ENCODE measurements at places on chromosomes 16 and 17.

- no peak for DNase-seq
These were observed 32.6 kb downstream of the SCPEP1 start for GRCh38 chr17:57010487-57010886.

DNA sequence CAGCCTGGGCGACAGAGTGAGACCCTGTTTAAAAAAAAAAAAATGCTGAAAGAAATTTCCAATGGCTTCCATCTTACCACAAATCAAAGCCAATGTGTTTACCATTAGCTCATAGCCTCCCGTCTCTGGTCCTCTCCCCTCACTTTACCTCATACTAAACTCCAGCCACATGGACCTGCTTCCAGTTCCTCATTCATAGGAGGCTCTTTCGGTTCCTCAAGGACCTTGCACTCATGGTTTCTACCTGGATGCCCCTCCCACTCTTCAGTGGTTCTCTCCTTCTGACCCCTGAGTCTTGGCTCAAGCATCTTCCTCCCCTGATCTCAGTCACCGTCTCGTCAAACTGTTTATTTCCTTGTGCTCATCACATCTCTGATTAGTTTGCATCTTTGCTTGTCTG lies 3.8 kb upstream of the DEF8 start:
- DNase-seq, result no peak

GRCh38 chr17:51035431-51035830 lies 85.2 kb downstream of the SPAG9 start:
- peak; percentile 80 for DNase-seq

GRCh38 chr16:78976212-78976611 lies 624.3 kb downstream of the MAF start:
- no peak for DNase-seq

DNA sequence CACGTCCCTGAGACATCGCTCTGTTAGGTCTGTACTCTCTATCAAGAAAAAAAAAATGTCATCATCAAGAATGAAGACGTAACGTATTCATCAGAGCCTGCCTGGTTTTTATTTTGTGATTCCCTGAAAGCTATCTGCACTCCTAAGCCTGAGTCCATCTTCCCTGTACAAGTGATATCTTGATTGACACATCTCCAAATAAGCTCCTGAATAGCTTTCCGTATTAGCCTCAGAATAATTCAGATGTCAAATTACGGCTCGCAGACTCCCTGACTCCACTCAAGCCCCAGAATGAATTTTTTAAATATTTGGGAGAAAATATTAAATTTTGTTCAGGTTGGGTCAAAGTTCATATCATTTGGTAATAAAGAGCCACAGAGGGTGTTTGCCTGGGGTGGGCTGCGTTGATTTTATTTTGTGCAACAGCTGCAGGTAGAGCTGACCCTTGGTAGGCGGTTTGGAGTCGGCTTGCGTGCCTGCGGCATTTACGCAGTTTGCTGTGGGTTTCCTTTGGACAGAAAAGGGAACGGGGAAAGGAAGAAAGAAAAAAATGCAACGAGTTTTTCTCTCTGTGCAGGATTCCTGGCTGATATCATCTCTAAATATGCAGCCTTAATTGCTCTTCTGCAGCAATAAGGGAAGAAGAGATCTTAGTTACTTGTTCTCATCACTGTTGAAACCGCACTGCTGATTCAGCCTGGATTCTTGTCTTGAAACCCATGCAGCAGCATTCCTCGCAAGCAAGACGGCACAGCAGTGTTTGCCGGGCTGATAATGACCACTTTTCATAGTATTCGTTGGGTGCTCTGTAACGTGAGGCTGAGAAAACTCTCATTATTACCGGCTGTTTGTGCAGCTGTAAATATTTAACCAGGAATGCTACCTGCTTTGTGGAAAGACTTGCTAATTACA lies 114.7 kb downstream of the IRX3 start:
- no peak for DNase-seq

GRCh38 chr17:31724026-31724425 lies 135.0 kb downstream of the COPRS start:
- peak; percentile 41 for DNase-seq

DNA sequence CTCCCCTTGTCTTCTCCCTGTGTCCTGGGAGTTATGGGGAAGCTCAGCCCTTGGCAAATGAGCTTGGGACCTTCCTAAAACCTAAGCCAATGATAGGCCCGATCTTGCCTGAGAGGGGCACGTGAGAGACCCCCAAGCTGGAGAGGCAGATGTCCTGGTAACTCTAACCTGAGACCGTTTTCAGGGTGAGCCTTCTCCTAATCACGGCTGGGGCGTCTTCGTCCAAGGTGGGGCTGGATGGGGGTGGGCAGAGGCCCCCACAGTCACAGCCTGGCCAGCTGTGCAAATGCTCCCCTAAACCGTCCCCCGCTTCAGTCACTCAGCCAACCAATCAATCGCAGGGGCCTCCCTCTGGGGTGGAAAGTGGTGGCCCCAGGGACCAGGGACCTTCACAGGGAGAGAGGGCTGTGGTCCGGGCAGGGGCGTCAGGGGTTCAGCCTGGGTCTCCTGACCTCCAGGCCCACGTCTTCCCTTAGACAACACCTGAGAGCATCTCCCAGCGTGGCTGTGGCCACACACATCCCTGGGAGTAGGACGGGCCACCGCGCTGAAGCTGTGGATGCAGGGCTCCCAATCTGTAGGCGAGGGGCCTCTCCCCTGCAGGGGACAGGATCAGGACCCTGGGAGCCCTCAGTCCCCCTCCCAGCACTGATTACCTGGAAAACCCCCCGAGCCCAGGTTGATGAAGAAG lies 30.6 kb downstream of the ACTG1 start:
- DNase-seq, result no peak

DNA sequence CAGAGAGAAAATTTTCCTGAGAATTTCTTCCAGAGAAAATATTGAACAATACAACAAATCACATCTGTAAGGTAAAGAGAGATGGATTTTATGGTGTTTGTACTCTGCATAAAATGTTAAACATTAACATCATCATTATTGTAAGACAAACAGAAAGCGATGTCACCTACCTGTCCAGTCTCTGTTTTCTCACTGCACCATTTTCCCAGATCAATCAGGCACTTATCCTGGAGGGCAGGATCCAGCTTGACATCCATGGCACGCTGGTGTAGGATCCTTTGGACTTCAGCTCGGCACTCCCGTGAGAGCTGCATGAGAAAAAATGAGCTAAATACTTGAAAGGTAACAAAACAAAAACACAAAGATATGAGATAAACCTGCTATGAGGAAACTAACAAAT lies 55.9 kb upstream of the CLEC18B start:
- no peak for DNase-seq

DNA sequence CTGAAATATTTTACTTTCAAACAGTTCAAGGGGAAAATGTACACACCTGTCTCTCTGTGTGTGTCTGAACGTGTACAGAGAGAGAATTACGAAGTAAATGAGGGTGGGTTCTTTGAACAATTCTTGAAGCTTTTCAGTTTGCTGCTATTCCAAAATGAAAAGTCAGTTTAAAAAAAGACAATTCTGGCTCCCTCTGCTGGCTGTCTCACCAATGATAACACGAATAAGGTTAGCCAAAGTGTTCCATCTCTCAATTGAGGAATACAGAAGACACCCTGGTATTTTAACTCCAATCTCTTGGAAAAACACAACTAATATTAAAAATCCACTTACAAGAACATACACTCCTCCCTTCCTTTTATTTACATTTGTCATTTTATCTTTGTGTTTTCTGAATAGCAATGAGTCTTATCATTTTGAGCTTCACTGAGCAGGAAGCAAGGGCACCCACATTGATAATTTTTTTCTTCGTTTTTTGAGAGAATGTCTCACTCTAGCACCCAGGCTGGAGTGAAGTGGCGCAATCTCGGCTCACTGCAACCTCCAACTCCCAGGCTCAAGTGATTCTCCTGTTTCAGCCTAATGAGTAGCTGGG lies 20.5 kb downstream of the EFTUD2 start:
- DNase-seq, result peak; percentile 62

GRCh38 chr17:77666462-77666861 lies 292.0 kb upstream of the TNRC6C start:
- DNase-seq, result no peak

DNA sequence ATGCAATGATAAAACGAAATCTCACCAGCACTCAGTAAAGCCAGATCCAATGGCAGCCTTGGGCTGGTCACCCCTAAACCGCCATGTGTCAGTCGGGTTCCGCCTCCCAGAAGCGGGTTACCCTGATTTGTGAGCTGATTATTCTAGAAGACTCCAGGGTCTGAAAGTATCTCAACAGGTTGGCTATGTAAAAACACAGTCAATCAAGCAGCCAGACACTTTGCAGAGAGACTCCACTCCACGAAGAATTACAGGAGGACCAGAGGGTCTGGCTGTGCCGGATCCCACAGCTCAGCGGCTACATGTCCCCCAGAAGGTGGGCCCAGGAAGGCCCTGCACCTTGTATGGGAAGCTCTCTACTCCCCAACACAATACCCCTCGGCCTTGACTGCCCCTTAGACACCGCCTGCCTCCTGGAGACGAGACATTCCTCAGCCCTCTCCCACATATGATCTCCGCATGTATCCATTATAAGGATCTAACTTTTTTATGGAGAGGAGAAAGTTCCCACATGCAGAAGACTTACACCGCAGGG lies 23.3 kb downstream of the ZFHX3 start:
- no peak for DNase-seq

- DNase-seq, result no peak
These were observed 987 bp upstream of the HASPIN start for GRCh38 chr17:3722716-3723115.
